ENCODE measurements at places on chromosomes 4 and X.

- DNase-seq: no peak
Observed at GRCh38 chr4:961351-962230, 11.8 kb downstream of the DGKQ start.

- DNase-seq: no peak
Observed at GRCh38 chrX:15413101-15413500, 28.9 kb upstream of the VEGFD start.

DNA sequence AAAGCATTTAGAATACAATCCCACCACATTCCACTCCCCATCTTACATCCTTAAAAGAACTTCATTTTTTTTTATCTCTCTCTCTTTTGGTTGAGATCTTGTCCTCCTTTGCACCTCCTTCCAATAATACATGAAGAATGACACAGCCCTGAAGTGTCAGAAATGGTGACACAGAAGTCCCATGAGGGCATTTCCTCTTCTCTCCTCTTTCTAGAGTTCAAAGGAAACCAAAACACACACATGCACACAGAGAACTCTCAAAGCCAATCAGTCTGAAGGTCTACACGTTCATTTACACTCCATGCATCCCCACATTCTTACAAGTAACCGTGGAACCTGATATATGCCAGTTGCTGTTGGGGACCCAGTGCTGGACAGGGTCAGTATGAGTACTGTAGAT is 450.7 kb downstream of the HNRNPD start:
- no peak for DNase-seq

- DNase-seq: no peak
Observed at GRCh38 chrX:13216139-13216538, 103.7 kb downstream of the ATXN3L start.
